Muscle of arm (tissue), 14 donors: ENCODE measurements at places on chromosomes 5 and 9.

DNA sequence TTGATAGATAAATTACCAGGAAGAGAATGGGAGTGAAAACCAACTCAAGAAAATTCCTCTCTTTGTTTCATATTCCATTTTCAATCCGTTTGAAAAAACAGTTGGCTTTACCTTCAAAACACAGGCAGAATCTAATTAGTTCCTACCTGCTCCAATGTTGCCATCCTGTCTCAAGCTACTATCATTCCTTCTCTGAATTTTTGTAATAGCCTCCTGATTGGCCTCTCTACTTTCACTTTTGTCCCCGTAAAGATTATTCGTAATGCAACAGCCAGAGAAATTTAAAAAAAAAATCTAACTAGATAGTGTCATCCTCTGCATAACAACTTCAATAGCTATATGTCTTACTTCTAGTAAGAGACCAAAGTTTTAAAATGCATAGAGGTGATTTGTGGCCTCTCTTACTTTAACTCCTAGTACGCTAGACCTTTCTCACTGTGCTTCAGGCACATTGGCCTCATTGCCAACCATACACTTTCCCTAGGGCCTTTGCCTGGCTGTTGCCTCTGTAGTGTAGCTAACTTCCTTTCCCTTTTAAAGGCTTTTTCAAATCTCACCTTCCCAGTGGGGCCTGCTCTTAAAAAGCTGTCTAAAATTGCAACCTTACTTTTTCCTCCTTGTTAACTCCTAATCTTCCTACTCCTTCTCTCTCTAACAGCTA, 311.3 kb upstream of the GRIN3A start:
- no peak for DNase-seq

GRCh38 chr5:132767150-132767549, 9.9 kb downstream of the SEPTIN8 start:
- DNase-seq = no peak

DNA sequence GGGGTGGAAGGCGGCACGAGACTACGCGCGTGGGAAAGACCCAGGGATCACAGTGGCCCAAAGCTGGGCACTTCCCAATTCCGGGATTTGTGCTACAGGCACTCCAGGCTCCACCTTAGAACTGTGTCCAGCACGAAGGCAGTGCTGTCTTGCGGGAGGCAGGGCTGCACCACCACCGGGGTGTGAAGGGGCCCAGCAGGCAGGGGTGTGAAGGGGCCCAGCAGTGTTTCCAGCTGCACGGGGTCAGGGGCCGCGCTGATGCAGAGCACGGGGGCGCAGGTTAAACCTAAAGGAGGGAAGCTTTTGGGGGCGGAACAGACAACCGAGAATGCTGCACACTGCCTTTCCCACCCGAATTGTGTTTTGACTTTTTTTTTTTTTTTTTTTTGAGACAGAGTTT, 1.1 kb upstream of the PDCD6 start:
- no peak for DNase-seq

GRCh38 chr5:150175076-150175475, 8.5 kb downstream of the CDX1 start:
- no peak for DNase-seq

GRCh38 chr5:64140018-64140417, 25.6 kb upstream of the RNF180 start:
- no peak for DNase-seq

GRCh38 chr9:479971-480350, 265.3 kb downstream of the DOCK8 start:
- no peak for DNase-seq

- no peak for DNase-seq
Observed at GRCh38 chr5:171432076-171432475, 12.6 kb downstream of the FGF18 start.

- no peak for DNase-seq
Observed at GRCh38 chr5:120684749-120685415, 220.8 kb downstream of the PRR16 start.

- no peak for DNase-seq
Observed at GRCh38 chr9:105390871-105391270, 57.0 kb upstream of the FSD1L start.
